ENCODE measurements at places on chromosomes 5 and 9.

DNA sequence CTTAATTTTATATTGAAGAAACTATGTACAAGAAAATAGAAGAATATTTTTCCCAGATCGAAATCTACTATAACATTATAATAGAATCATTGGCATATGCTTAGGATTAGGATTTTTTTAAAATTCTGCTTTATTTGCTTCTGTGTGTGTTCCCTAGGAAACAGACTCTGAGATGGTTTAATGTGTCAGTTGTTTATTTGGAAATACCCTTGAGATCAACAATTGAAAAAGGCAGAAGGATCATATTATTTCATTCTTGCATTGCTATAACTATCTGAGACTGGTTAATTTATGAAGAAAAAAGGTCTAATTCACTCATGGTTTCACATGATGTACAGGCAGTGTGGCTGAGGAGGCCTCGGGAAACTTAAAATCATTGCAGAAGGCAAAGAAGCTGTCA is 622.6 kb downstream of the PRR16 start:
- no peak for DNase-seq

- DNase-seq: no peak
Measured at GRCh38 chr5:115022303-115022702, 147.4 kb downstream of the TRIM36 start.

- DNase-seq: no peak
Measured at GRCh38 chr5:125370461-125371205, 624.2 kb upstream of the ZNF608 start.

DNA sequence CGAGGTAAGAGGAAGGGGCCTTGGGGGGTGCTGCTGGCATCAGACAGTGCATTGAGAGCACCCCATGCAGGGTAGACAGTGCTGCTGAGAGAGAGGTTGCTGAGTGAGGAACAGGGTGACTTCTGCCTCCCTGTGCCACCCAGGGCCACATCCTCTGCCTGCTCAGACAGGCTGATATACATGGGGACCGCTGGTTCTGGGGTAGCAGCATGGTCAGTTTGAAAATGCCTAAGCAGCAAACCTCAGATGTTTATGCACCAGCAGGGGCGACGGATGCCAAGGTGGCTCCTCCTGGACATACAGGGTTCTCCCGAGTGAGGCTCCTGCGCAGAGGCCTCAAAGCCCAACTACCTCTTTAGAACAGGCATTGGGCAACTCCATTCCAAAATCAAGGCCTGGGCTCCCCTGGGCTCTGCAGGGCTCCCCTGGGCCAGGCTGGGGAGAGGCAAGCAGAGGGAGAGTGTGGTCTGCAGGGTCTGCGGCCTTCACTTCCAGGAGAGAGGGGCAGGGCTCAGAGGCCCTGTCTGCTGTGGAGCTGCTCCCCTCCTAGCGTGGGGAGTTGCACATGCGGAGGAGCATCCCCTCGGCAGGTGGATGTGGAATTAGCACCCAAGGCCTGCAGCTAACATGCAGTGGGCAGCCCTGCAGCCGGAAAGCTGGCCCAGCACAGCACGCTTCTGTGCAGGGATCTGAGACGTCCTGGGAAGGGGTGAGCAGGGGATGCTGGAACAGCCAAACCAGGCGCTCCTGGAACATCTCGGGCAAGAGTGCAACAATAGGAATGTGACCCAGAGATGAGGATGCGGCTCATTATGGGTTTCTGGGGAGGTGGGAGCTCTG is 46.5 kb downstream of the IRX2 start:
- DNase-seq: no peak

- no peak for DNase-seq
Measured at GRCh38 chr5:175321927-175322532, 122.0 kb downstream of the DRD1 start.

DNA sequence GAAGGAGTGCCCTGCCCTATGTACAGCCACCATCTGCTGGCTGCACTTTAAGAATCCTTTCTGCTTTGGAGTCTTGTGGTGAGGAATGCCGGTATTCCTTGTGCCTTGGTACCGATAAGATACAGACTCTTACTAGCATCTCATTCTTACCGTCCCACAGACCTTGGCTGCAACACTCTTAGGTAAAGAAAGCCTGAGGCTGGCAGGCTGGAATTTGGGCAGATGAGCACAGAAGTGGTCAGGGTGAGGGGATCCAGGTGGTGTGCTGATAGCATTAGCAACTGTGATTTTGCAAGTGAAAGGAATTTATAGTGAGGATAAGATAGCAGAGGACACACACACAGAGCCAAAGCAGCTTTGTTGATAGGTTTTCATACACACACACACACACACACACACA is 198.1 kb downstream of the ENC1 start:
- DNase-seq: no peak

DNA sequence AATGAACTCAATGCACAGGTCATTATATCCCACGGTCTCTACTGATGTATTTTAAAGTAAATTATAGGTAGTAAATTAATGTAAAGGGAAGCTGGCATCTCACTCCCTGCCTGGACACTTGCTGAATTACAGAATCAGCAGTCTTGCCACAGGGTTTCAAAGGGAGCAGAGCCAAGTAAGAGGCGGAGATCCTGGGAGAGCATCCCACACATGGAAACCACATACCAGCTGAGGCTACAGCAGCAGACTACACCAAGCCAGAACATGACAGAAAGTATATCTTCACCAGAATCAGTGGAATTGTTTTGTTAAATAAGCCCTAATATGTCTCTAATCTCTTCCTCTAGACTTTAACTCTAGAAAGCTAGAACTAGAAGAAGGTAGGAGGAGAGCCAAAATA is 1689.2 kb upstream of the WWC1 start:
- no peak for DNase-seq

- DNase-seq: no peak
Measured at GRCh38 chr9:4746278-4747030, 5.5 kb upstream of the AK3 start.

DNA sequence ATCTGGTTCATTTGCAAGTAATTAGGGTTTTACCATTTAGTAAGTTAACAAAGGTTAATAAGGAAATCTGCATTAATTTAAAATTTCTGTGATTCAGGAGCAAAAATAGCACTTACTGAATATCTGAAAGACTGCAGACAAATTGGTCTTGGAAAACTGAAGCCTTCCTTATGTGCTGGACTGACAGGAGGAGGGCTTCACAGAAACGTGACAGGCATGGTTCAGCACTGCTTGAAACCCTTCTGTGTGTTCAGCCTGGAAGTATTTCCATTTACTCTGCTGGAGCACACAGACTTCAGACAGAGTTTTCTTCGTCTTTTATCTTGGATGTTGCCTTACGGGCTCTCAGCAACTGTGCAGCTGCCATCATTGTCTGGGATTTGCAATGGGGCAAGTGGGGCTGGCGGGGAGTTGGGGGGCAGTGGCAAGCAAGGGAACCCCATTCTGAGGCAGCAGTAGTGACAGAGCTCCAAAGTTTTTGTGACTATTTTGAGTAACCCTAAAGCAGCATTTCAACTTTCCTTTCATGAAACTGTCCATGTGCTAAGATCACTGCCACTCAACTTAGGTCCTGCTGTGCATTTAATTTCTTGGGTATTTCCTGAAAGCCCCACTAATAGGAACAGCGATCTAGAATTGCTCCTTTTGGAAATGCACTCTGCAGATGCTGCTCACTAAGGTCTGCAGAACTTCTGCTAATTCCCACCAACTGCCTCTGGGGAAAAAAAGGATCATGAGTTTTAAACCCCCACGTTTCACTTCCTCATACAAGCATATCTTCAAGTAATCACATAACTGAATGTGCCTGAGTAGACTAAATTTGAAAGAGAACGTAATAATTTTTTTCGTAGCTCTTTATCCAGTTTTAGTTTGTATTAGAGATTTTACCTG is 56.6 kb downstream of the KCNN2 start:
- DNase-seq: no peak

DNA sequence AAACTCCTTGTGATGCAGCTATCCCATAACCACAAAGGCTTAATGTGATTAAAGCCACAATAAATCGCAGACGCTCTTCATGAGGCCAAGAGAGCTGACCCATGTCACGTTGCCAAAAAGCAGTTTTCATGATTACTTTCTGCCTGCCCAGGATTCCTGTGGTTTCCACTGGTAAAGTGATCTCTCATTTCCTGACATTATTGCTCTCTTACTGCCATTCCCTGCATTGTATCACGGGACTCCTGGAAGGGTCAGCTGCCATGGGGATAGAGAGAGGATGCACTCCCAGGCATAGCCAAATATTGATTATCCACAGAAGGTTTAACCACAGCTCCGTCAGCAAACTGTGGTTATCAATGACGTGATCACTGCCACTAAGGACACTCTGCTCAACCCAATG is 103.8 kb upstream of the SLC1A3 start:
- no peak for DNase-seq

DNA sequence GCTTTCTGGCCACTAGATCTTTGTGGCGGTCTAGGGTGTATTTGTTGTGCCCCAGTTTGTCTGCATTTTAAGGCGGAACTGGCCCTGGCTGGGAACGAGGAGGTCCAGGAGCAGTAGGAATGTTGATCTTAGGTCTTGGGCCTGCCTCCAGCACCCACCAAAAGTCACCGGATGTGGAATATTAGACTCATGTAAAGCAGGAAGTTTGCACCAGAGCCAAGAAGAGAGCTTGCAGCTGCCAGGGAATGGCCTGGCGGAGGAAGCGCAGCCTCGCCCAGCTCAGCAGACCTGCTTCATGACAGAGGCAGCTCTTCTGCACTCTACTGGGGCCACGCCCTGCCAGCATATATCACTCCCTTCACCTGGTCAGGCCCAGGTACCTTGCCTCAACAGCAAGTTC is 3.3 kb downstream of the GPX3 start:
- DNase-seq: peak; percentile 69

DNA sequence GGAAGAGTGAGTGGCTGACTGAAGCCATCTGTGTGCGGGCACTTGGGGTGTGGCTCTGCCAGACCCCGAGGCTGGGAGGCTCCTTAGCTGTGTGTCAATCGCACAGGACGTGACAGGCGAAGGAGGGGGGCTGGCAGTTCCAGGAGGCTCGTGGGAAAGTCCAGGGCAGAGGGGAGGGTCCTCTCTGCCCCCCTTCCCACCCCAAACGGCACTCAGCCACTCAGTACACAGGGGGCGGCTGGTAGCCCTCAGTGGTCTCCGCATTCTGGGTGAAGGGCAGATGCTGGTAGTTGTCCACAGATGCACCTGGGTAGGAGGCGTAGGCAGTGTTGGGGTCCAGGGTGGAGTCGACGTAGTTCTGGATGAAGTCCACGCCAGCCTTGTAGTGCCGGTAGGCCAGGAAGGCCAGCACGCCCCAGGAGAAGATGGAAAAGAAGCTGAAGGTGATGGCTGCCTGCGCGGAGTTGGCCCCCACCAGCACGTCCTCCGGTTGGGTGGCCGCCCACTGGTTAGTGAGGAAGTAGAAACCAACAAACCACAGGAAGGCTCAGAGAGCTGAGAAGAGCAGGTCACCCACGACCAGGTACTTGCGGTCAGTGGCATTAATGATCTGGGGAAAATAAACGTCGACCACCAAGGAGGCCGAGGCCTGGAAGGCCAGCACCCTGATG is 85.4 kb upstream of the CEP78 start:
- DNase-seq: no peak

All from left ventricle myocardium inferior (tissue), 1 donor.